Suppressor macrophage (primary cell): ENCODE measurements at places on chromosomes 12 and 14.

DNA sequence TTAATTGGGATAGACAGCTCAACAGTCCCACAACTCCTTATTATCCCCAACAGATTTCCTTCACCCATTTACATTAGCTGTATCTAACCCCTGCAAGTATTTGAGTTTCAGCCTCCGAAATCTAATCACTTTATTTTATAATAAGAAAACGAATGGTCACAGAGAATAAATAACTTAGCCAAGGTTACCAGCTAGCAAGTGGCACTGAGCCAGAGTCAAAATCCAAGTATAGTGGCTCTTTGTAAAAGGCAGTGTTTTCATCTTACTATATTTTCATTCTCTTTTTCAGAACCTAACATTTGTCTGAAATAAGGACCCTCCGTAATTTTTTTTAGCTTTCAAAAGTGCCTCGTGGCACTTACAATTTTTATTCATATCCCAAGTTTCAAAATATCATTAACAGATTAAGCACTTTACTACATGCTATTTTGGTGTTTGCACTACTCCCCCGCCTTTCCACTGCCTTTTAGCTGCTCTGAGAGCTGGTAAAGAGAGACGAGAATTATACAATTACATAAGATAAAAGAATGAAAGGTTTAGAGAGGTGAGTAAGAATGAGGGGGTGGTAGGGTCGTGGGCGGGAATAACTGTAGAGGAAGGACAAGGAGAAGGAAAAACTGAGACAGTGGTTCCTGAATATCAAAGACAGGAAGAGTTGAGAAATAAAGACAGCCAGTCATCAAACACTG lies 3.7 kb upstream of the USP15 start:
- peak; percentile 61 for DNase-seq

GRCh38 chr12:113921430-113921829 lies 44.7 kb downstream of the RBM19 start:
- no peak for DNase-seq

- DNase-seq = no peak
Observed at GRCh38 chr12:132608231-132609171, 1.9 kb downstream of the LRCOL1 start.

DNA sequence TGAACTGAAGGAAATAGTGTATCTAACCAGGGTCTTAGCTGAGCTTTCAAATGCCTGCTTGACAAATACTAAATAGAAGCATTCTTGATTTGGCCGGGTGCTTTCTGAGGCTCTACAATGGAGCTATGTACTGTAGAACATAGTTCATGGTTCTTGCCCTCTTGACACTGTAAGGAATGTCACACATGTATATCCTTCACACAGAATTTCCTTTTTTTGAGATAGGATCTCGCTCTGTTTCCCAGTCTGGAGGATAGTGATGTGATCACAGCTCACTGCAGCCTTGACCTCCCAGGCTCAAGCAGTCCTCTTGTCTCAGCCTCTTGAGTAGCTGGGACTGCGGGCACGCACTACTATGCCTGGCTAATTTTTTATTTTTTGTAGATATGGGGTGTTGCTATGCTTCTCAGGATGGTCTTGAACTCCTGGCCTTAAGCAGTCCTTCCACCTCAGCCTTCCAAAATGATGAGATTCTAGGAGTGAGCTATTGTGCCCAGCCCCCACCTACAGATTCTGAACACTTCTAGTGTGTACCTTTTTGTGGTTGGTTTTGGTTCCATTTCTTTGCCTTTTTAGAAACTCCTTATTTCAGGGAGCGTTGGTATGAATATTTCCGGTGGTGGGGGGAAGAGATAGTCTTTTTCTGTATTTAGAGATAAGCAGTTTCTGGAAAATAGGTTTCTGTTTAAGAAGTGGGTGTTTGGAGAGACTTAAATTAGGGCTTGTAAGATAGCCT lies 4.2 kb downstream of the MLXIP start:
- no peak for DNase-seq

GRCh38 chr12:2092890-2093289 lies 40.1 kb downstream of the CACNA1C start:
- no peak for DNase-seq
